Sigmoid colon (tissue), 7 donors: ENCODE measurements at places on chromosomes 12 and 14. TPM values are rescaled to one million over a fixed set of nuclear protein-coding genes. Genes with fewer than 3 reads are reported as not detected.
A peak's percentile ranks its signal among the peaks of the same experiment; 100 is the strongest.

DNA sequence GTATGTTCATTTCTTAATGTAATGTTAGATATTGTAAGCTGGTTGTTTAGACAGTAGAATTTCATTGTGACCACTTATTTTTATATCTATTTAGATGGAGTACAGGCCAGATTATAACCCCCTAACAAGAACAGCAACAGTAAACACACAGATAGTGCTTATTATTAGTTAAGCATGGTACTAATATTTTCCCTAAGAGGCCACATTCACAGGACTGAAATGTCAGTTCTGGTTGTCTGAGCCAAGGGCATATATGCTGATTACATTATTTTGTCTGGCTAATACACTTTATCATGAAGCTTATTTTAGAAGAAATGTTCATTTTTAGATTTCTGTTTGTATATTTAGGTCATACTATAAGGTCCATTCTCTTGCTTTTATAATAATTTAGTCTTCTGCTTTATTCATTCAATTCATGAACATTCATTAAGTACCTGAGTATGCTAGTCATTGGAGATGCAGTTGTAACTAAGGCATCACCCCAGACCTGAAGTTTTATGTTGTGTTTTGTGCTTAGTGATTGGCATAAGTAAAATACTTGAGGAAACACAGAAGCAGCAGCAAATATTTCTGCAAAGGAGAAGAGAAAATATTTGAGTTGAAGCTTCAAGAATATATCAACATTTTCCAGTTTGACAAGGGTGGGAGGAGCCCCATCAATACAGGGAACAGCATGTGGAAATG lies 413.7 kb downstream of the RAD51B start:
- DNase-seq: no peak

GRCh38 chr12:115037830-115038229 lies 353.9 kb upstream of the TBX3 start:
- no peak for DNase-seq

DNA sequence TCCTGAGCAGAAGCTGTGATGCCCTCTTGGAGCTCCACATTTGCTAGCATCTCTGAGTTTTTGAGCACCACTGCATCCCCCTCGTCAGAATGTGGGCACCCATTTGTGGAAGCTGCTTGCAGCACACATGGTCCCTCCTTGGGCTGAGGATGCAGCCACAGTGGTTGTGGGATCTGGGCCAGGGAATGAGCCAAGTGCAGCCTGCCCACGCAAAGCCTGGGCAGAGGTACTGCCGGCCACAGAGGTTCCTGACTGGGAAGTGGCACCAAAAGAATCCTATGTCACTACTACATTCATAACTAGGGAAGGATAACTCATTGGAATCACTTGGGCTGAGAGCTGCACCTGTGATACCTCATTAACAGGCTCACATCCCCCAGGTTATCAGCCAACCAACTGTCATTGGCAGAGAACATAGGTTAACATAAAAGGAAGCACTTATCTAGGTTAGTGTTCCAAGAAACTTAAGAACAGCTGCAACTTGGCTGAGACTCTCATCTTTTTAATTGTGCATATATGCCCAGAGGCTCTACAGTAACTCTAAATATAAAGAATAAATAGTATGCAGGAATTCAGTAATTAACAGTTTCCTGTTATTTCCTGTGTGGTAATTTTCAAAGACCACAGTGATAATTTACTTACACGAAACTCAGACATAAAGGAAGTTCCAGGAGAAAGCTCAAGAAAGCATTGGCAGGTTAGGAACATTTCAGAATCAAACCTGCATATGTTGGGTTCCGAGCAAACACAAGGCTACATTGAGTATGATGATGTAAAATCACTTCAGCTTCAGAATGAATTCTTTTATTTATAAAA lies 145.3 kb downstream of the BCAT1 start:
- DNase-seq: no peak

NGB gene
- total RNA-seq: 10.0 TPM

AICDA gene
- not detected for total RNA-seq

PRR4 gene
- total RNA-seq: 1.4 TPM

SOAT2 gene
- not detected for total RNA-seq

MANSC1 gene
- total RNA-seq: 12.8 TPM

GRCh38 chr12:97595936-97596335 lies 133.3 kb downstream of the RMST start:
- DNase-seq: no peak

DNA sequence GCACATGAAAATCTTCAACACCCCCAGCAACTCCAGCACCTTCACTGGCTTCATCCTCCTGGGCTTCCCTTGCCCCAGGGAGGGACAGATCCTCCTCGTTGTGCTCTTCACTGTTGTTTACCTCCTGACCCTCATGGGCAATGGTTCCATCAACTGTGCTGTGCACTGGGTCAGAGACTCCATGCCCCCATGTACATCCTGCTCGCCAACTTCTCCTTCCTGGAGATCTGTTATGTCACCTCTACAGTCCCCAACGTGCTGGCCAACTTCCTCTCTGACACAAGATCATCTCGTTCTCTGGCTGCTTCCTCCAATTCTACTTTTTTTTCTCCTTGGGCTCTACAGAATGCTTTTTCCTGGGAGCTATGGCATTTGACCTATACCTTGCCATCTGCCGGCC lies 11.5 kb upstream of the OR11G2 start:
- no peak for DNase-seq

DNA sequence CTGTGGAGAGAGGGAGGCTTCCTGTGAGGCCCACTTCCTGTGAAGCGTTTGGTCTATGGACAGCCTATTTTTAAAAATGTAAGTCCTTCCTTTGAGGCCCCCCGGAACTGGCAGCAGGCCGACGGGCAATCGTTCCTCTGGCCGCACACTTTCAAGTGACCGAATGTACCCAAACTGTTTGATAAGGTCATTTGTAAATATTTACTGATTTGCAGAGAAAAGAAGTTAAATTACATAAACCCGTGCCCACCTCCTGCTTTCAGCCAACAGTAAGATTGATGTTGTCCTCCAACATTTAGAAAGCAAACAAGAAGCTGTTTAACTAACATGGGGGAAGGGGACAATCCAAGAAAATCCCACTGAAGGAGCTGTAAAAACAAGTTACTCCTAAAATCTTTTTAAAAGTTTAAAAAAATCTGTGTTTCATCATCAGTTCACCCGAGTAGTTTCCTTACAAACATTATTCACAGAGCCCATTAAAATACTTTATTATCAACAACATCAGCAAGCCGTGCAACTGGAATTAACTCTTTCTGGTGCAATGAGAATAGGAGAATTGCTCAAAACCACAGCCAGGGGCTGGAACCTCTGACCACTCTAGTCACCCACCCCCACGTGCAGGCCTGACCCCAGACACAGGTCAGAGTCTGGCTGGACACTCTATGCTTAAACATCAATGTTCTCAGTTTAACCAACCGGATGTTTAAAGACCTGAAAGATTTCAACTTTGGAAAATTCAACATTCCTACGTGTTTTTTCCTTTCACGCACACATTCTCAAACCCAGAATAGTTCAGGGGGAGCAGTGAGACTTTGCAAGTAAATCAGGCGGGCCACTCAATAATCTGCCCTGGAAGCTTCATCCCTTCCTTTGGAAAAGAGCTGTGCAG lies 65.3 kb downstream of the FOXN3 start:
- DNase-seq: no peak

DNA sequence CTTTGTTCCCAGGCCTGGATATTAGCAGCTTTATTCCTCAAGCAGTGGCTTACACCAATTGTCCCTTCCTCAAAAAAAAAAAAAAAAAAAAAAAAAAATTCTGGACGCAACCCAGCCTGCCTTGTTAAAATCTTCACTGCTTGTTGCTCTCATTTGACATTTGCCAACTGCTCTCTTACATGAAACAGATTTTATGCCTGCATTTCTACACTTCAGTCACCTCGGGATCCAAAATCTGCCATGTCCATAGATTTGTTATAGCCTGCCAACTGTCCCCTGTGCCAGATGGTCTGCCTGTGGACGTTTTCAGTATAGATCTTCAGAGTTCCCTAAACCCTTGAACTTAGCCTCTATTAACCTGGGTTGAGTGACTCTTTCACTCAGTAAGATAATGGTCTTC lies 651.5 kb downstream of the FSCB start:
- DNase-seq: no peak

DNA sequence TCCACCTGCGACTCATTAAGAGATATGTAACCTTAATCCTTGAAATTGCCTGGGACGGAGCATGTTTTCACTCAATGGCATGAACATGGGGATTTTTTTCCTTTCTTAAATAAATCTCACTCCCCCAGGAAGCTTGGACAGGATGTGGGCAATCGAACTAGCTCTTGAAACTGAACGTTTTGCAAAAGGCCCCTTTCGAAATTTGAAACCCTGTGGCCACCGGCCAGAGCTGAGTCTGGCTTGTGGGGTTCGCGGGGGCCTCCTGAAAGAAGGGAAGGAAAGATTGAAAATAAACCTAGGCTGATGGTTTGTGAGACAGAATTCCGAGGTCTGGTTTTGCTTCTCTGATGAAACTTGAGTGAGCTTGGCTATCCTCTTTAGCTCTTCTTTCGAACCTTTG lies 101.4 kb upstream of the RTL1 start:
- peak; percentile 63 for DNase-seq

GRCh38 chr14:96821501-96821900 lies 24.3 kb downstream of the VRK1 start:
- DNase-seq: no peak

DNA sequence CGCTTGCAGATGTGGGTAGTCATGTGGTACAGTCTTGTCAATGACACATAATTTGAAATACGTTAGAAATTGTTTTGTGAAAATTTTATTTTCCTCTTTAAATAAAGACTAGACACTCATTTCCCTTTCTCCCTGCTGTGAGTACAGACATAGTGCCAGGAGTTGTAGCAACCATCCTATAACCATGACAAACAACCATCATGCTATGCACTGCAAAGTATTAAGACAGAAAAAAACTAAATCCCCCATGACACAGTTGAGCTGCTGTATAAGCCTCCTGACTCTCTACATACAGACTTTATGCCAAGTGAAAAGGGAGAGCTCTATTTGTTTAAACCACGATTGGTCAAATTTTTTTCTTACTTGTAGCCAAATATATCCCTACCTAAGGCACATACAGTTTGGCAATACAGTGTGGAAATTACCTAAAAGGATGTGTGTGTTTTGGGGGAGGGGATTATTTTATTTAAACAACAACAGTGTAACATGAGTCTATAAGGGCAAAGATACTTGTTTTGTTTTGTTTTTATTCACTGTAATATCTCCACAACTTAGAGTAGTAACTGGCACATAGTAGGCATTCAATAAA lies 45.0 kb upstream of the KRR1 start:
- no peak for DNase-seq

SERPINA4 gene
- total RNA-seq: not detected

GRCh38 chr12:71439613-71440344 lies at the start of gene LGR5:
TSS of gene LGR5 (plus strand) at chr12:71439798. CDS start at chr12:71440081, 283 bp downstream.
- DNase-seq: no peak

DNA sequence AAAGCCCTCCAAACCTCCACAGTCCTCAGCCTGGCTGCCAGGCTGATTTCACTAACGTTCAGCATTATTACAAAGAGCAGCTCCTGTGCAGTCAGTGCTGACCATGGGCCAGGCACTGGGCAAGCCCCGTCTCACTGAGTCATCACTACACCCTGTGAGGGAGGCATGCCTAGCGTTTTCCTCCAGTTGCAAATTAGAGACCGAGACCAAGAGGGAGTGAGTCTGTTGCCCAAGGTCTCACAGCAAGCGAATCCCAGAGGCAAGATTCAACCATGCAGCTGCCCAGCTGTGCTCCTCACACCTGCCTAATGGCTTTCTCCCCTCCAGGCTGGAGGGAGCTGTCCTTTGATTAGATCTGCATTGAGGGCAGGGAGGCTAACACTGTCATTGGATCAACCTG lies 229.3 kb upstream of the LHX5 start:
- no peak for DNase-seq

TMEM121 gene
- 8.0 TPM for total RNA-seq

DNA sequence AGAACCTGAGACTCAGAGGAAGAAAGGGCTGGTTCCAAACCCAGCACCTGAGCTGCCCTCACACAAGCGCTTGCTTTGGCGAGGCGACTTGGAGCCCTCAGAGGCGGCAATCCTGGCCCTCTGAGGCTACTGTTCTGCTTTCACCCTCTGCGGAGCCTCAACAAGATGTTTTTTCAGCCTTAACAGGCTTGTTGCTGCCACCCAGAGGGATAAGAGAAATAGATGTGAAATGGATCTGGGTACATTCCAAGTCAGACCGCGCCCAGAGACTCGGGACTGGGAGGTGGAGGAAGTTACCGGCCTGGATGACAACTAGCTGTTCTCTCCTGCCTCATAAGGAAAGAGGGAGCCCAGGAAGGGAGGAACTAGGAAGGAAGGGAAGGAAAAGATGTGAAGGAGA lies 89.6 kb downstream of the TTC7B start:
- peak; percentile 93 for DNase-seq

CTSG gene
- total RNA-seq: not detected

SOX5 gene
- 16.3 TPM for total RNA-seq

- no peak for DNase-seq
Measured at GRCh38 chr12:95859344-95859816, 628 bp downstream of the SNRPF start.

TOMM20L gene
- not detected for total RNA-seq

CLBA1 gene
- 3.8 TPM for total RNA-seq

DHRS2 gene
- not detected for total RNA-seq

TCL1B gene
- total RNA-seq: not detected

DNA sequence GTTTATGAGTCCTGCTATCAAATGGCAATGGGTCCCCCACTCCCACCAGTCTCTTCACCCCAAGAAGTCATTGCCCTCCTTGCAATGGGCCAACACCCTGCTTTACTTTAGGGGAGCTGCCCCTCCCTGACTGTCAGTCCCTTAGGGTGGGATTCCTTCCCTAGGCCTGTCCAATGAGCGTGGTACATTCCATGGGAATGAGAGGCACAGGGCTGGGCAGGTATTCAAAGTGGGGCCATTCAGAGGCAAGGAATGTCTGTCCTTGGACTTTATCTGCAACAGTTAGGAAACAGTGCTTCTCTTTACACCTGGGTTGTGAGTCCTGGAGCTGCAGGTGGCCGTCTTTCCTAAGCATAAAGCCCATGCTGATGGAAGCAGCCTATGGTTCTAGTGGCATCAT lies 40.8 kb downstream of the TMEM132C start:
- no peak for DNase-seq

PMCH gene
- not detected for total RNA-seq

- DNase-seq: no peak
Measured at GRCh38 chr14:67680121-67680602, 5.7 kb upstream of the VTI1B start.

TMEM52B gene
- not detected for total RNA-seq

OASL gene
- not detected for total RNA-seq

OR10AD1 gene
- not detected for total RNA-seq
